ENCODE measurements at places on chromosomes 12 and 14.

- DNase-seq: no peak
Measured at GRCh38 chr12:19489168-19489567, 49.9 kb downstream of the AEBP2 start.

- DNase-seq: no peak
Measured at GRCh38 chr14:93055651-93056115, 60.0 kb downstream of the ITPK1 start.

- DNase-seq: no peak
Measured at GRCh38 chr12:14874882-14875281, 10.8 kb downstream of the MGP start.

DNA sequence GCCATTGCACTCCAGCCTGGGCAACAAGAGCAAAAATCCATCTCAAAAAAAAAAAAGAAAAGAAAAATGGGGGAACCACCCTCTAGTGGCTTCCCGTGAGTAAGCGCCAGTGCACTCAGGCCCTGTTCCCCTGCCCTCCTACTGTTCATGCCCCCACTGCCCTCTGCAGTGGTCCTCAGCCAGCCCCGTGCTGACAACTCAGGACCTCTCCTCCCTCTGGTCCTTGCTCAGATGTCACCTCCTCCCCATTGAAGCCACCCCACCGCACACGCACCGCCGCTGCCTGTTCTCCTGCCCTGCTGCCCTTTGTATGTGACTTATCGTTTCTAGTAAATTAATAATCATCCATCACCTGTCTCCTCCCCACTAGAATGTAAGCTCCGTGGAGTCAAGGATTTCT is 58.8 kb upstream of the DYNC1H1 start:
- no peak for DNase-seq

- no peak for DNase-seq
Measured at GRCh38 chr14:97458255-97458654, 661.1 kb downstream of the VRK1 start.

DNA sequence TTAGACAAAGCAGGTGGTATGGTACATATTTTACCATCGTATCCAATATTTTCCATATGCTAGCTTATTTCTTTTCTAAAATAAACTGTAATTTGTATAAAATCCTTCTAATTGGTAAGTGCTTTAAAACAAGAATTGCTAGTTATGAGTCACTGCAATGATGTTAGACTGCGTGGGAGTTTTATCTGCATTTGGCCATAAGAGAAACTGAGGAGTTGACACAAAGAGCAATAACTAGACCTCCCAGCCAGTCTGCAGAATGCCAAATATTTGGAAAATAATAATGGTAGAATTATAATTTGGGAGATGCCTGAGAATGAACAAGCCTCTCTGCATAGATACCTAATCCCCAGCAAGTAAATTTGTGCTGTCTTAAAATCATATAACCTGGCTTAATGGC is 61.7 kb upstream of the PTPRR start:
- no peak for DNase-seq

- no peak for DNase-seq
Measured at GRCh38 chr12:12683725-12684124, 12.3 kb downstream of the GPR19 start.

DNA sequence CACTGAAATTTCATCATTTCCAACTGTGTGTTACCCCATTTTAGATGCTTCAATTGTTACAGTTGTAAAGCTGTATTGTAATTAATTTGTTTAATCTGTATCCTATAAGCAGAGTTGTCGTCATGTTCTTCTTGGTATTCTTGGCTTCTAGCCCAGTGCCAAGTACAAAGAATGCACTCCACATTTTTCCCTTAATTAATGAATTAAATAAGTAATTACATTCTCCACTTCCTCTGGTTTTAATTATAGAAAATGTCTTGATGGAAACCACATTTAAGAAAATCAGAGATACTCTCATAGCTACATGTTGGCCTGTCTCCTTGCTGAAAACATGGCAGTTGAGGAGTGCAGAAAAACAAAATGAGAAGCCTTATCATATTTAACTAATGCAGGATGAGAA is 746 bp downstream of the DNAI7 start:
- no peak for DNase-seq

- no peak for DNase-seq
Measured at GRCh38 chr12:3362737-3363136, 128.3 kb upstream of the PRMT8 start.

DNA sequence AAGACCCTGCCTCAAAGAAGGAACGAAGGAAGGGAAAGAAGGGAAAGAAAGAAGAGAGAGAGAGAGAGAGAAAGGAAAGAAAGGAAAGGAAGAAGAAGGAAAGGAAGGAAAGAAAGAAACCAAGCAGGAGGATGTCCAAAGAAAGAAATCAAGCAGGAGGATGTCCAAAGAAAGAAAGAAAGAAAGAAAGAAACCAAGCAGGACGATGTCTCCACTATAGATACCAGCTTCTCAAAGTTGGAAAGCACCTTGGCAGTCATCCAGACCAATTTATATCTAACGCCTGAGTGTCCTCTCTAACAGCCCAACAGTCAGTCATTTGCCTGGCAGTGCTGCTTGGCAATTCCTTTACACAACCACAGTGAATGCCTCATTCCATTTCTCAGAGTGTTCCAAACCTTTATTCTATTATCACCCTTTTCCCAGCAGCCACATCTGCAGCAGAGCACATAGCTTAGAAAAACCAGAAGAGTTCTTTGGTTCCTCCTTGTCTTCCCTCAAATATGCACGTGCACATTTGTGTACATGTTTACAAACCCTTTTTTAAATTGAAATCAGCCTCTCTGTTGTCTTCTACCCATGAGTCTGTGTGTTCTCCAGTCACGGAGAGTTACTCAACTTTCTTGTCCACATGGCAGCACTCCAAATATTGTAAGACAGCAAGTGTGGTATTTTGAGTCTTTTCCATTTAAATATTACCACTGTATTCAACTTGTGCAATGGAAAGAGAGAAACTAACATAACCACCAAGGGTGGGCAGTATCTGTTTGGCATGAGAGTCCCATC is 138.4 kb downstream of the STXBP6 start:
- DNase-seq: no peak

- DNase-seq: no peak
Measured at GRCh38 chr12:117469883-117470483, 108.6 kb upstream of the NOS1 start.

GRCh38 chr12:100461330-100461973 is 12.2 kb upstream of the NR1H4 start:
- DNase-seq: no peak

DNA sequence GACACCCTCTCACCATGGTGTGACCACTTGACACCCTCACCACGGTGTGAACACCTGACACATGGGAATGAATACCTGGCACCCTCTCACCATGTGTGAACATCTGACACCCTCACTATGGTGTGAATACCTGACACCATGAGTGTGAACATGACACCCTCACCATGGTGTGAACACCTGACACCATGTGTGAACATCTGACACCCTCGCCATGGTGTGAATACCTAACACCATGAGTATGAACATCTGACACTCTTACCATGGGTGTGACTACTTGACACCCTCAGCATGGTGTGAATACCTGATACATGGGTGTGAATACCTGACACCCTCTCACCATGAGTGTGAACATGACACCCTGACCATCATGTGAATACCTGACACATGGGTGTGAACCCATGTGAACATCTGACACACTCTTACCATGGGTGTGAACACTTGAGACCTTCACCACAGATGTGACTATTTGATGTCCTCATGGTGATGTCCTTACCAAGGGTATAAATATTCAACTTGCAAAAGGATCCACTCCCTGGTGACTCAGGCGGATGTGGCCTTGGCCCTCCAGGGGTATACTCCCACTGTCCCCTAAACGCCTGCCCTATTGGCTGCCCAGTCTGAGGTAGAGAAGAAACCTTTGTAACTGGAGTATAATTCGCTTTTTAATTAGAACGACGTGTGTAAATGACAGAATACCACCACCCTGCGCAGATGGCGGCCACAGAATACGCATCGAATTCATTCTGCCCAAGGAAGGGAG is 29.1 kb downstream of the RFLNA start:
- no peak for DNase-seq

- no peak for DNase-seq
Measured at GRCh38 chr12:96482086-96482485, 7.3 kb upstream of the CFAP54 start.

GRCh38 chr14:50659327-50659974 is 8.7 kb downstream of the SAV1 start:
- DNase-seq: no peak

DNA sequence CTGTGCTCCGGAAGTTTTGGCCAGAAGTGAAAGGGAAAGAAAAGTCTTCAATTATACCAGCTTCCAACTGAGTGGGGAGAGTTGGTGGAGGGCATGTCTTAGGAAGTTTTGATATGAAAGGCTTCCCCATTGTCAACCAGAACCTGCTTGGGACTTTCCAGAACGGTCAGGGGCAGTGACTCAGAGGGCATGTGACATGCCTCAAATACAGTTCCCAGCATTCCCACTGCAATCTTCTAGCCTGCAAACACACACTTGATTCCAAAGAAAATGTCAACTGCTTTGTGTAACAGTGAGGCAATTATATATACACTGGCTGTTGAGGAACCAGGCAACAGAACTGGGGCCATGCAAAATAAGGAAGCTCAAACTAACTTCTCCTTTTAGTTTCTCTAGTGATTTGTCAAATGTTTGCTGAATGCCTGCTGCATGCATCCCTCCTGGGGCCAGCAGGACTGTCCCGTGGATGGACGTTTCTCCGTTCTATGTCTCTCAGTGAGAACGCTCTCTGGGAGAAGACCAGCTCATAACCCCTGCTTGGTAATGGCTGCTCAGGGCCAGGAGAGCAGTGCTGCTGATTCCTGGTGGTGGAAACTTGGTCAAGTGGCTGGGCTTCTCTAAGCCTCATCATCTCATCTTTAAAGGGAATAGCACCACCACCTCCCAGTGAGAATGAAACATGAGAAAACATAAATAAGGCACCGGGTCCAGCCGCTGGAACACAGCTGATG is 18.3 kb downstream of the SLC25A47 start:
- peak; percentile 64 for DNase-seq

- DNase-seq: peak; percentile 90
Measured at GRCh38 chr12:132664206-132665148, 22.7 kb downstream of the POLE start.

GRCh38 chr12:105507311-105508038 is 177.0 kb downstream of the C12orf75 start:
- DNase-seq: no peak

GRCh38 chr14:101635749-101636560 is 74.7 kb downstream of the DIO3 start:
- DNase-seq: no peak

DNA sequence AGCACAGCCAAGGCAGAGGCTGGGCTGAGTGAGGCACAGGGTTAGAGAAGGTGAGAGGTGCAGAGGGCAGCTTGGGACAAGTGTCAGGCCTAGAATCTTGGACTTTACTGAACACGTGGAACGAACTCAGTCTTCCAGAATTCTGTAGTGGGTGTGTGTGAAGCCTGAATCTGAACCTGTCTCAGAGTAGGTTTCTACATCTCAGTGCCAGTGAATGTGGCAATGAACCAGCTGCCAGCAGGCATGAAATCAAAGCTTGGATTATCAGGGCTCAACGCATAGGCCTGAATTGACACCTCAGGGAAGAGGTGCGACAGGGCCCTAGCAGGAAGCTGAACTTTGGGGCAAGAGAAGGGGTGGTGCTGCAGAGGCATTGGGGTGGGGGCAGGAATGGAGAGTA is 104.6 kb downstream of the SAMD4A start:
- DNase-seq: no peak

GRCh38 chr12:99284161-99284560 is 363.4 kb upstream of the GARIN6 start:
- no peak for DNase-seq

GRCh38 chr12:82675246-82675645 is 11.5 kb upstream of the TMTC2 start:
- DNase-seq: no peak
